ENCODE measurements at places on chromosomes 7 and 10.

DNA sequence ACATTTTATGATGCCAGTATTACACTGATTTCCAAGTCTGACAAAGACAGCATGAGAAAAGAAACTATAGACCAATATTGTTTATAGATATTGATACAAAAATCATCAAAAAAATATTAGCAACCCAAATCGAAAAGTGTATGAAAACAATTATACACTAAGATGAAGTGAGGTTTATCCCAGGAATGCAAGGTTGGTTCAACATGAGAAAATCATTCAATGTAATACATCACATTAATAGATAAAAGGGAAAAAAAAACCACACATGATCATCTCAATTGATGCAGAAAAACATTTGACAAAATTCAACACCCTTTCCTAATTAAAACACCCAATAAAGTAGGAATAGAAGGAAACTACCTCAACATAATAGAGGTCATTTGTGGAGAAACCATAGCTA is 153.9 kb downstream of the DNAJC1 start:
- DNase-seq, result no peak

DNA sequence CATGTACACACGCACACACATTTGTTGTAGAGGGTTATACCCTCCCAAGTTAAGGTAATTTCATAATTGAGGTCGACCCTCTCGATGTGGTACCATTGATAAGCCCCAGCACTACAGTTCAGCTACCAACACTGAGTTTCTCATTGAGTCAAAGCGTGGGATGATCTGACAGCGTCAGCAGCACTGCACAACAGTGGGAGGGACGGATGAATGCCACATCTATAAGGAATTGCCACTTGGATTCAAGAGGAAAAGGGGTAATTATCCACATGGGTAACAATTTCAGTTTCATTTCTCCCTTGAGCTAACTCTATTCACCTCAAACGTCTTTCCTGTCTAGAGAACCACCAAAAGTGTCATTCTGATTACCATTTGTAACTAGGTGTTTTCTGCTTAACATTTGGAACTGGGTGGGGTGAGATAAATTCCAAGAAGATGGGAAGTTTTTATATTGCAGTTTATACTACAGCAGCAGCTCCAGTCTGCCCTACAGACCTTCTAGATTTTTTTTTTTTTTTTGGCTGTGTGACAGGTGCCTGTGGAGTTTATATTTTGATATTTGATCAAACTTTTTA is 342.9 kb downstream of the AUTS2 start:
- no peak for DNase-seq

DNA sequence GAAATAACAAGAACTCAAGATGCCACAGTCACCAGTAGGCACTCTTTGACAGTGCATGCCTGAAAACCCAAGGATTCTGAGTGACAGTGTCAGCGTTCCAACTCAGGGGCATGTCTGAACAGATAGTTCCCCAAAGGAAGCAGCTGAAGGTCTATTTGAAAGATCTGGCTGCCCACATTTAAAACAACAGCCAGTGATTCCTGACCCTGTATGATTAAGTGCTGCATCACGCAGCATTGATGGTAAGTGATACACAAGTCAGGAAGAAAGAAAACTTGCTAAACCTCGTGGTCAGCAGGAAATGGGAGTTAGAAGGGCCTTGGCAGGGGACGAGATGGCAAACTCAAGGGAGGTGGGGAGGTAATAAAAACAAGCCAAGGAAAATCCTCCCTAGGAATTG is 1013.1 kb downstream of the TYW1 start:
- no peak for DNase-seq

DNA sequence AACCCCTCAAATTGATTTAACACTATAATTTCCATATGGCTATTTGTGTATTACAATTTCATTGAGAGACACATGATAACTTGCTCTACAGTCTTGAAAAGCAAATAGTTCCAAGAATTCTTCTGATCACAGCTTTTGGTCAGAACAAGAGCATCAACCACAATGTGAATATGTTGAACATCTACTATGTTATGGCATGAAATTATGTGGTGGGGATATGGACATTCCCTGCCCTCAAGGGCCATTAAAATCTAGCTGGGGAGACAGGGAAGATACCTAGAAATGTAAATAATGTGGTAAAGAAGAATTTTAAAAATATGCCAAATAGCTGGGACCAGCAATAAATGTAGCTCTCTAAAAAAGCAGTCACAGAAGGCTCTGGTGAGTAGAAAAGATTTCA is 262.2 kb downstream of the FZD1 start:
- no peak for DNase-seq

DNA sequence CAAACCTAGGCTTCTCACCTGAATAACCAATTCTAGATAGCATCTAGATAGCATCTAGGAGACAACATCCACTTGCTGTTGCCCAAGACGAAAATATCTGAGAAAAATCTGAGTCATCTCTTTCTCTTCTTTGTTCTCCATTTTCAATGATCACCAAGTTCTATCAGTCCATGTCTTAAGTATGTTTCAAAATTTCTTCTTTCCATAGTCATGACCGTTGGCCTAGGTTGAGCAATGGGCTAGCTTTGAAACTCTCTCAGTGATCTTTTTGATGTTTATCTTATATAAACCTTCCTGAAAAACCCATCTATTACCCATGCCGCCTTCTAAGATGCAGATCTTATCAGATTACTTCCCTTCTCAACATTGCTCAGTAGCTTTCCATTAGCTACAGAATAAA is 23.4 kb upstream of the CASD1 start:
- peak; percentile 42 for DNase-seq

DNA sequence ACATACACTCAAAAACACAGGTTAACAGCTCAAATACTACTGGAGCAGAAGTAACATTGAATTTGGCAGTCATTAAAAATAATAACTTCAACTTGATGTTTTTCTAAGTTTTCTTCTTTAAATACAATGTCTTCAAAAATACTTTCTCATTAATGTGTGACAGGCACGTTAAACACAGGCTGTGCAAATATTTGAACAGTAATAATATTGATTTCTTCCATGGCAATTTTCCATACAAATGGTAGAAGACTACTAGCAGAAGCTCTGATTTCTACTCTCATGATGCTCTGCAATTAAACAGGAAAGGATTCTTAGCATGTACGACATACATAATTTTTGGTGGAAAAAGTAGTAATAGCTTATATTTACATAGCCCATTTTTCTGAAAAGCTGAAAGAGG is 47.4 kb downstream of the NRP1 start:
- DNase-seq, result no peak

GRCh38 chr7:21159506-21159905 is 268.4 kb upstream of the SP4 start:
- DNase-seq, result no peak

DNA sequence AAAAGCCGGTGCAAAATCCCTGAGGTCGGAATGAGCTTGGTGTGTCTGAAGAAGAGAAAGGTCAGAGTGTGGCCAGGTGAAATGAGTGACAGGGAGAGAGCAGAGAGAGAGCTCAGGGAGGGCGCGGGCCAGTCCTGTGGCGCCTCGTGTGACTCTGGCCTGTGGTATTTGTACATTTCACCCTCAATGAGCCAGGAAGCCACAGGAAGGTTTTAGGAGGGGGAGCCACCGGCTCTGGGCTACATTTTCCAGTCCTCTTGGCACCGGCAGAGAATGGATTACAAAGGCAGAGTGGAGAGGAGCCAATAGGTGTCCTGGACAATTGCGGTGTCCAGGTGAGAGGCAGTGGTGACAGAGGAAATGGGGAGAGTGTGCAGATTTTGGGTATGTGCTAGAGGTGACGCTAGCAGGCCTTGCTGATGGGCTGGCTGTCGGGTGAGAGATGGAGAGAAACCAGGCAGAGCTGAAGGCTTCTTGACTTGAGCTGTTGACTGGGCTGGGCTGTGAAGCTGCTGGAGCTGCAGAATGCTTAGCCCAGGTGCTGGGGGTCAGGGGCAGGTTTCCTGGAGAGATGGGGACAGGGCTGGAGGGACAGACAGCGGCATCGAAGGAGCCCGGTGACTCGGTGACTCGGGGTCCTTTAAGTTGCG is 38.1 kb downstream of the COL13A1 start:
- no peak for DNase-seq

DNA sequence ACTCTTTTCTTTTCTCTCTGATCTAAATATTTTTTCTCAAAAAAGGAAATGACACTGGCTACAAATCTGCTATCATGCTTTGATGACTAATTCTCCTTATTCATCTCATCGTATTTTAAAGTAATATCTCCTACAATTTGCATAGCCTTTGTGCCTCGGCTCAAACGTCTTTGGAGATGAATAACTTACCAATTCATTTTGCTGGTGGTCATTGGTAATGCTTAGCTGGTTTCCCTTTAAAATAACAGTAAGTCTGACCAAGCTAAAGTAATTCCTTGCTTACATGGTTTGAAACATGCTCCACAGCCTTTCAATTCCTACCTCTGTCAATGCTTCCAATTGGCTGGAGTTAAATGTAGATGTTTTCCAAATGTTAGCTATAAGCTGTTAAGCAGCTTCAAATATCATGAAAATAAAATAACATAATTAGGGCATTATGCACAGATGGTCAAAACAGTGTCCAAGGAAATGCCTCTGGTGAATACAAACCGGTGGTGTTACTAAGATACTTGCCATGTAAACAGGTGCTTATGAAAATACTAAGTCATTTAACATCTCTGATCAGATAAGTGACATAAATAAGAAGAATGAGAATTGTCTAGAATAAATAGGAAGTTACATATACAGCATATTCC is 435.0 kb downstream of the POM121L12 start:
- DNase-seq, result no peak

DNA sequence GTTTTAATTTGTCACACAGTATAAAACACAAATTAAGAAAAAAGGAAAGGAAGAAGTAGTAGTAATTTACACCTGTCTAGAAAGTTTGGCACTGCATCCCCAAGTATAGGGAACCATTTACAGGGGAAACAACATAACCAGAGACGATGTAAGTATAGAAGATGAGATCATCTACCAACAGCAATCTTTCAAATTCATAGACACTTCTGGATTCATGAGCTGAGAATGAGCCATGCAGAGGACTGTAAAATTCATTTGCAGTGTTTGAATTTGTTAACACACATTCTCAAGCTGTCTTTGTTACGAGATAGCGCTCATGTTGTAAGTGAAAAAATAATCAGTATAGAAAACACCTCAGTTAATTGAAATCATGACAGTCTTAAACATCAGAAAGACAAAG is 337.0 kb upstream of the MEOX2 start:
- DNase-seq, result no peak

GRCh38 chr10:3902809-3903410 is 117.9 kb upstream of the KLF6 start:
- no peak for DNase-seq

- DNase-seq, result no peak
These were observed 40.1 kb downstream of the CSTF2T start for GRCh38 chr10:51659344-51659743.

DNA sequence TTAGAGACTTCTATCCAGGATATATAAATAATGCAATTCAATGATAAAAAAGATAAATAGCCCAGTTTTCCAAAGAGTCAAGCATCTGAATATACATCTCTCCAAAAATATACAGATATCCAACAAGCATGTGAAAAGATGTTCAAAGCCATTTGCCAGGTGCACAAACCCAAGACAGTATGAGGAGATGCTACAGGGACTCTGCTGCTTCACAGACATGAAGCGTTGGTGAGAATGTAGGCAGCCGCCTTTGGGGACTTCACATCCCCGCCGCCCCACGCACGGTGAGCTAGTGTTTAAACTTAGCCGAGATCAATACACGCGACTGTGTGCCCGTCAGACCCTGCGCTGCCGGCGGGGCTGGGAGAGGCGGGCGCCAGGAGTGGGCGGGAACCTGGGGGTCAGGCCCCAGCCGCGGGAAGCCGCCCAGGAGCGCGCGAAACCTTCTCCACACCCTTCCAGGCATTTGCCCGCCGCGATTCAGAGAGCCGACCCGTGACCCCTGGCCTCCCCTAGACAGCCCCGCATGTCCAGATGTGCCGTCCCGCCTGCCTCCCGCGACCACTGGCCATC is 927 bp upstream of the ALOX5 start:
- peak; percentile 6 for DNase-seq

- DNase-seq, result no peak
These were observed 14.5 kb downstream of the SSC4D start for GRCh38 chr7:76394957-76395356.

DNA sequence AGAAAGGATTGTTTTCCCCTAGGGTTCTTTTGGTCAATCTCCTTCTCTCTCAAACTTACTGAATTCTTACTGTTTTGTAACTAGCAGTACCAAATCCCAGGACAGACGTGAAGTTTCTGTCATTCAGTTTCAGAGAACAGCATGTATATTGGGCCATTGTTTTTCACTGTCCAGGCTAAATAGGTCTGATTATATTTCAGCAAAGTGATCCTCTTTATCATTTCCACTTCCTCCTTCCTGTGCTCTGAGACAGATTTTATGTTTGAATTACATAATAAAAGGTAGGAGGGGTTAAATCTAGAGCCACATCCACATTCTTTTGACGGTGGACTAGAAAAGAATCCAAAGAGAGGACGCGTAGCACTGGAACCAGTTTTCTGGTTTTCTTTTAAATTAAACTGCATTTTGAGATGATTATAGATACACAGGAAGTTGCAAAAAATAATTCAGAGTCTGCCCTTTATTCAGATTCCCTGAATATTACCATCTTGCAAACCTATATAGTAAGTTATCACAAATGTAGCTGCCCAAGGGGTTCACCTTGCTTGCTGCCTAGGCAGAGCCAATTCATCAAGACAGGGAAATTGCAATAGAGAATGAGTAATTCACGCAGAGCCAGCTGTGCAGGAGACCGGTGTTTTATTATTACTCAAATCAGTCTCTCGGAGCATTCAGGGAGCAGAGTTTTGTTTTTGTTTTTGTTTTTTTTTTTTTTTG is 40.1 kb downstream of the AKR1E2 start:
- no peak for DNase-seq

GRCh38 chr10:25023278-25023677 is 6.9 kb downstream of the THNSL1 start:
- DNase-seq, result no peak

DNA sequence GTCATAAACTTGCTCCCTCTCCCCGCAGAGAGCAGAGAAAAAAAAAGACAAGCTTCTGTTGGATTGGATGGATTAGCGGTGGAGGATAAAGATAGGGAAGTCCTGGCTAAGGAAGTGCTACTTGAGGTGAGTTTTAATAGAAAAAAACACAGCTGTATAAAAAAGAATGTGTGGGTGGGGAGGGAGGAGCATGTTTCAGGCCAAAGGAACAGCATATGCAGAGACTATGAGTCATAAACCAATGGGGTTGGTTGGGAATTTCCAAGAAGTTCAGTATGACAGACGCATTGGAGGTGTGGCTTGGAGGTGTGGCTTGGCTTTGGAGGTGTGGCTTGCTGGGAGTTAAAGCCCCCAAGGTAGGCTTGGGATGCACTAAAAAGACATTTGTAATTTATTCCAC is 103.0 kb upstream of the LSM8 start:
- no peak for DNase-seq

DNA sequence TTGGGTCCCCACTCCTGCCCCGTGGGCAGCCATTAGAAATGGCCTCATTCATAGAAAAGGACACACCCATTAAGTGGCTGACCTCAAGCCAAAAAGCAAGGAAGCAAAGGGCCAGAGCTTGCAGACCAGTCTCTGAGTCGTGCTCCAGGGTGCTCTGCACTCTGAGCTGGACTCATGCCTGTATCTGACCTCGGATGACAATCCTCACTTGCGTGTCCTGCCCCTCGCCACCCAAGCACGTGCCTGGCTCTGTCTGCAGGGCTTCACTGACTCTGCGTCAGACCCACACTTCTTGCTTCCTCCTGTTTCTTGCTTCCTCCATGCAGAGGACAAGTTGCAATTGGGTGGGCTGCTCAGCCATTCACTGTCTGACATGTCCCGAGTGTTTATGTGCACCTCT is 138.8 kb downstream of the OAT start:
- no peak for DNase-seq

GRCh38 chr10:86451604-86451960 is 70.0 kb downstream of the WAPL start:
- DNase-seq, result no peak
